ENCODE measurements at places on chromosomes 2 and 18.

DNA sequence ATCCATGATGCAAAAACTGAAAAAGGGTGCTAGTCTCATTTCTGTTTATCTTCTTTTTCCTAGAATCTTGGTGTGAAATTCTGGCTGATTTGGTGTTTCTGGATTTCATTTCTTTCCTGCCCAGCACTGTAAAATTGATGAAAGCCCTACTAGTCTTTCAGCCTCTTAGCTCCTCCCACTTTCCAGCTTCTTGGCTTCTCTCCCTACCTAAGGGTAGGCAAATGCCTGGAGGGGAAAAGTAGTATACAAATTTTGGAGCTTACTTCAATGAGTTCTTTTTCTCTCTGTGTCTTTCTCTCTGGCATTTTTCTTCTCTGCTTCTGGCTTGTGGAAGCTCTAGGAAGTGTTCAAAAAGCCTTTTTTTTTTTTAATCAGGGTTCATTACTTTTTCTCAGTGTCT, 160.5 kb downstream of the XIRP2 start:
- DNase-seq: no peak

DNA sequence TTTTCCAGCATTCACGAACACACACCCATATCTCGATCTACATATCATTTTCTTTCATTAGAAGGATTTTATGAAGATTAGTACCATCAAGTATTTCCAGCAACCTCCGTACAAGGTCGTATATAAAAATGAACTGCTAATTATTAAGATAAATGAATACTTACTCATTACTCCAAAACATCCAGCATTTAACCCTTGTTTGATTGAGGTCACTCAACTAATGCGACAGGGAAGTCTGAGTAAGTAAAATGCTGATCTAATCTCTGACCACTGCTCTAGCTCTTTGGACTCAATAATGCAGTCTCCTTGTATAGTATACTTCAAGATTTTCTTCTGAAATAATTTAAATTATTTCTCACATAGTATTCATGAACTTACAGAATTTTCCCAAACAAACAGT, 2.0 kb downstream of the ABHD3 start:
- DNase-seq: no peak

DNA sequence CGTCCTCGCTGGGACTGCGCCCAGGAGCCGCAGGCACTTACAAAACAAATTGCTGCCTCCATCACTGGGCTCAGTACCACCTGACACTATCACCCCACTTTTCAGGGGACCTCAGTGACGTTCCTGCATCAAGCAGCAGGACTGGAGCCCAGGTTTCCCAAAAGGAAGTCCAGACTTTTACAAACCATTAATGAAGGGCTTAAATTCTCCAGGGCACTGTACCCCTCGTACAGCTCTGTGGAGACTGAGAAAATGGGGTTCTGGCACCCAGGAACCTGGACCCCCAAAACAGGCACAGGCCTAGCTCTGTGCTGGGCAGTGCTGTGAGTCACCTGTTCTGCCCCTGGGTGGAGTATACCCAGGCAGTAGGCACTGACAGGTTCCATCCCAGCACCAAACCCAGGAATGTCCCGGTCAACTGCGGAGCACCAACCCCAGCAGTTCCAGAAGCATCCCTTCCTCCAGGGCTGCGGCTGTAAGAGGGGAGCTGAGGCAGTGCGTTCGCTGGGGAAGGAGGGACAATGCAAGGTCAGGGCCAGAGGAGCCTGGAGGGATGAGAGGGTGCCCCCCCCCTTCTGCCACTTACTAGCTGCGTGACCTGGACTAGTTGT, 24.6 kb upstream of the NOTO start:
- no peak for DNase-seq

DNA sequence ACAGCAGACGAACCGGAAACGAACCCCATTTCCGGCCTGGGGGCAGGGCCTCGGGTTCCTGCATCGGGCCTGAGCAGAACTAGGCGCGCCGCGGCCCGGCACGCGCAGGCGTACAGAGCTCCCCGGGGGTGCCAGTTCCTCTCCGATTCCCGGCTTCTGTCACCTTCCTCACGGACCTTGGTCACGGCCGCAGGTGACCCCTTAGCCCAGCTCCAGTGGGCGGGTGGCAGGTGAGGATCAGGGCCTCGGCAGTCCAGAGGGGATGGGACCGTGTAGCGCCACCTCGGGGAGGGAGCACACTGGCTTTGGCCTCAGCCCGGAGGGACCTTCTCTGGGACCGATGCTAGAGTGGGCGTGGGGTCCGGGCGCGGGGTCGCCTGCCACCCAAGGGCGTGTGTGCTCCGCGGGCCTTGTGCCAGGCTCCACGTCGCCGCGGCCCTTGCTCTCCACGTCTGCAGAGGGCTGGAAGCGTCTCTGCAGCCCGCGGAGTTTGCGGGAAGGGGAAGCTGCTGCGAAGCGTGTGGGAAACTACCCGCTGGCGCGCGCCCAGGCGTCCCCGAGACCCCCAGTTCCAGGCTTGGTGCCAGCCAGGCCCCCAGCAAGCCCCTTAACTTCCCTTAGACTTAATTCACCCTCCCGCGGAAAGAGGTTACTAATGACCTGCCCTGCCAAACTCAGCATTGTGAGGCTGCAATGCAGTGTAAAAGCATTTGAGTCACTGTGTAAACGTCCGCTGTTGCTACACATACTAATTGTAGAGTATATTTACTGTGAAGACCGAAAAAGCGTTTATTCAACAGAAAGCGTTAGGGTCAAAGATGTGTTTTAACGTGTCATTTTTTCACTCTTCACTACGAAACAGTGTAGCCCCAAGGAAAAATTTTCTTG, at the start of gene TRAPPC12:
TRAPPC12 (plus strand) TSS at position 48 of the 888 bp plus-strand sequence. CDS start 7,930 bp downstream, outside the sequence.
- DNase-seq: peak; percentile 91

GRCh38 chr2:34828481-34828880, 1229.4 kb upstream of the FAM98A start:
- no peak for DNase-seq

Data from stimulated activated CD4-positive, alpha-beta T cell treated with anti-CD3 and anti-CD28 coated beads, Interleukin-1b, Interleukin-23, amount 100 ng/mL, for 24 hours (primary cell).